Heart right ventricle (tissue), 16 donors: ENCODE measurements at places on chromosomes 7 and 10.

GRCh38 chr7:122298618-122299017 lies 5.9 kb downstream of the FEZF1 start:
- DNase-seq = no peak

GRCh38 chr7:40758590-40758989 lies 623.8 kb downstream of the SUGCT start:
- DNase-seq = no peak

DNA sequence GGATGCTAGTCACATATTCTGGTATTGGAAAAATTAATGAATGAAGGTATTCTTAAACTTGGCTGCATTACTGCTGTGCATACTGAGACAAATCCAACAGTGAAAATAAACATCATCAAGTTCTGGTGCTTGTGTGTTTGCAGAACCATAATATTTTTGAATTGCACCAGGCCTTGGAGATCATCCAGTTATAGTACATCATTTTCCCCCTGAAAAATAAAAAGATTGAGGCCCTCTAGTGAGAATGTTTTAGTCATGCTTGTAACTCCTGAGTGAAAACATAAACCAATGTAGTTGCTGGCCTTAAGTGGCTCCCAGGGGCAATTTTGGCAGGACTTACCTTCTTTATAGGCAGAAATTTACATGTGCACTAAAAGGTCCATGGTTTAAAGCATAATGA lies 218.8 kb upstream of the TMEM229A start:
- no peak for DNase-seq

DNA sequence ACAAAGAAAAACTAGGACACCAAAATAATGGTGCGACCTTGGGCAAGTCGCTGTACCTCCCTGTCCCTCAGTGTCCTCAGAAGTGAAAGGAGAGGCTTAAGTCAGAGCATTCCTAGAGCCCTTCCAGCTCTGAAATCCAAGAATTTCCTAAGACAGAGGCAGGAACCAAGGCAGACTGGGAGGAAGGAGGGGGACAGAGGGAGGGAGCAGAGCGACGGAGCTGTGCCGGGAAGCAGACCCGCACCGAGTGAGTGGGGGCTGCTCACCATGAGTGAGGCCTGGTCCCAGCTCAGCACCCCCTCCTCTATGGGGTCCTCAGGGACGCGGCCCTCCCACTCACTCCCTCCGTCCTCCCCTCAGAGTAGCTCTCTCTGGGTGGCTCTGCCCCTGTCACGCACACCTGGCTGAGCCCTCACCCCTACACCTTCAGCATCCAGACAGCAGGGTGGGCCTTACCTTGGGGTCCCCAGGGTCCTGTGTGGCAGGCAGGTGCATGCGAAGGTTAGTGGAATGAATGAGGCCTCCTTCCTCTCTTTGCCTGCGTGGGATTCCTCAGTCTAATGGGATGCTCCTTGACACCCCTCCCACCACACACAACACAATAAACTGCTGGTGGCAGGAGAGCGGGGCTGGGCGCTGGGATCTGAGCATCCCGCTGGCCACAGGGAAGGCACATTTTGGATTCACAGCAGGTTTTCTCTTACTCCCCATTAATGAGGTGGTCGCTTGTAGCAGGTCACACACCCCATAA lies 4.6 kb upstream of the SMARCD3 start:
- DNase-seq = no peak

DNA sequence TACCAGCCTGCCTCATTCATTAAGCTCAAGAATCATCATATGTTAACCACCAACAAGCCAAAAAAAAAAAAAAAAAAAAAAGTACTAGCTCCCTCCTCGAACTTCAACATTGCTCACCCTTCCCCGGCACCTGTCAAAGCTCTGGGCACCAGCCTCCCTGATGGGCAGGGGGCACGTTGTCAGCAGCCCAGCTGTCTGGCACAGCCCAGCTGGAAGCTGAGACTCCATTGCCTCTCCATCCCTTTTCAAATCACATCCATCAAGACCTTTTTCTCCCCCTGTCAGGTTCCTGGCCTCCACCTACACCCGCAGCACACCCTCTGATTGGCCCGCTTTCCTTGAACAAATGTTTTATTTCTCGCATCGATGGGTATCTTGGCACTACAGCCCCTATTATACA lies 913.3 kb upstream of the AUTS2 start:
- no peak for DNase-seq
